ENCODE measurements at places on chromosomes 11 and 22.

- no peak for DNase-seq
These were observed 17.0 kb downstream of the PIM3 start for GRCh38 chr22:49977578-49977977.

GRCh38 chr11:130721736-130722135, 194.5 kb downstream of the SNX19 start:
- DNase-seq: no peak

DNA sequence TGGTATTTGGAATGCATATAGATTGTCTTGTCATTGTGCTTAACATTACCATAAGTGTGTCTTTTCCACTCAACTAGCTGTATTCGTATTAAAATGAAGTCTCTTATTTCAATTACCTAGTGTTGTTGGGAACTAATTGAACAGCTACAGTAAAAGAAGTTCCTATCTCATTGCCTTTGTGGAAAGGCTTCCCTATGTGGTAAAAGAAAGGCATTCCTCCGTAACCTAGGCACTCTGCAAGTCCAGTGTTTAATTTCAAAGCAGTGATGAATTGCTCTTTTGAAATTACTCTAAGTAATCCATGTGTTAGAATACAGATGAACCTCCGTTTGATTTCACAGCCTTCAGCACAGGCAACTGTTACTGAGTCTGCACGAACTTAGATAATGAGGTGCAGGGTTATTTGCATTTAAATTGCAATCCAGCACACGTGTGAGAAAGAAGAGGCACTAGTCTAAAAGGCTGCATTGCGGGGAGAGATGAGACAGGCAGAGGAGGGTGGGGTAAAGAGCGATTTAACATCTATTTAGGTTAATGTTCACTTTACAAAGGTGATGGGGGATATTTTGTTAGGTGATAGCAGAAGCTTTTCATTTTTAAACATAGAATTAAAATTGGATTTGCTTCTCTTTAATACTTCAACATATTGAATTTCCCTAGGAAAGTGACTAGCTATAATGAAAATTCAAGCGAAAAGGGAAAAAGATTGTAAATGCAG, 25.0 kb upstream of the CRTAM start:
- DNase-seq: no peak

DNA sequence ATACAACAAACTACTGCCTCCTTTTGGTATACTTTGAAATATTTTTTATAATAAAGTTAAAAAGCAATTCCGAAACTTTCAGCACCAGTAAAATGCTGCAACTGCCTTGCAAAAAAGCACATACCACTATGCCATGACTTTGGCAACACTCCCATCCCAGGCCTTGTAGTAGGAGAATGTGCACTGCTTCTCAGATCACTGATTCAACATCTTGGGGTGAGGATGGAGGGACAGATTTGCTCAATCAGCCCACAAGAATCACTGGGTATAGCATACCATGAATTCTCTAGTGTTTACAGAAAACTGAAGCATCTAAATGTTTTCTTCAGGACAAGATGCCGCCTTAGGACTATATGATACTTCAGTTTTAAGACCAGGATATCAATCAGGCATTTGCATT, 14.9 kb downstream of the EIF4ENIF1 start:
- DNase-seq: no peak

DNA sequence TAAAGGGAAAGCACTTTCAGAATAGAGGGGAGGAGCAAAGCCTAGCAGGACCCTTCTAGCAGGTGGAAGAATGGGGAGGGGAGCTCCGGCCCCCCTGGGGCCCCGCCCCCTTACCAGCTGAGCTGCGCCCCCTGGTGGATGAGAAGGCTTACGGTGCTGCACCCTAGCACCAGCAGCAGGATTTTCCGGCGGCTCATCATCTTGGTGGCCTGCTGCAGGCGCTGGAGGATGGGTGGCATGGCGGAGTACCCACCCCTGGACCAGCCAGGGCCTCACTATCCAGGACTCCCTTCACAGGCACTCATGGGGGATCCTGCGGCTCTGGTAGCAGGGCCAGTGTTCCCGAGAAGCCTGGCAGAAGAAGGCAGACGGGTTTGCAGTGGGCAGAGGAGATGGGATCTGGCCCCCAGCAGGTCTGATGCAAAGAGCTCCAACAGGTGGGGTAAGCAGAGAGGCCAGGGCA, 3.8 kb downstream of the GAL3ST3 start:
- peak; percentile 44 for DNase-seq

DNA sequence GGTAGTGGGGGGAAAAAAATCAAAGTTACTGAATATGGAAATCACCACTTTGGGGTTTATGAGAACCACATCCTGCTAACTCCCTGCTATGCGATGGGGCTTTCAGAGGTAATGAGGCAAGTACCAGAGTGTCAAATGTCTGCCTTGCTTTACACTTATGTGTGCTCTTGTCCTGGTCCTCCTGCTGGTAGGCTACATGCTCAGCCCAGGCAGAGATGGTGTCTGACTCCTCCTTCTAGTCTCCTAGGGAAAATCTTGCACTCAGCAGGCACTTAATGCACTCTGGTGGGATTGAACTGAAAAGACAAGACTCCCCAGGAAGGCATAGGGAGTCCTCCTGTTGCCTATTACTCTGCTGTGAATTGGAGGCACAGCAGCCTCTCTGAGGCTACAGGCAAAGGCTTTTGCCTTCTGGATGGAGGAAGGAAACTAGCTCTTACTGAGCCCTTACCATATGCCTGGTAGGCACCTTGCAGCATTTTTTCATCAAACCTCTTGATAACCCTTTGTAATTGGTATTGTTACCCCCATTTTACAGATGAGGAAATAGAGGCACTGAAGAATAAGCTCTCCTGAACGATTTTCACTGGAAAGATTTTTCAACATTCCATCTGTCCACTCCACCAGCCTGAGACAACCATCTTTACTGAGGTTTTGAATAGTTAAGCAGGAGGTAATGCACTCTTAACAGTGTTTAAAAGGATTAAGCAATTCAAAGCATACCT, 132.1 kb upstream of the PAX6 start:
- no peak for DNase-seq

DNA sequence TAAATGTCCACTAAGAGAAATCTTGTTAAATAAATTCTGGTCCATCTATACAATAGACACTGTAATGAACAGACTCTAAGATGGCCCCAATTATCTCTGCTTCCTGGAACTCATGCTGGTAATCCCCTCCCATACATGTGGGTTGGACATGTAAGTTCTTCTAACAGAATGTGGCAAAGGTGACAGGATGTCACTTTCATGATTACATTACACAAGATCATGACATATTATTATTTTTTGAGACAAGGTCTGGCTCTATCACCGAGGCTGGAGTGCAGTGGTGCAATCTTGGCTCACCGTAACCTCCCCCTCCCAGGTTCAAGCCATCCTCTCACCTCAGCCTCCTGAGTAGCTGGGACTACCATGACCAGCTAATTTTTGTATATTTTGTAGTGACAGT, 14.6 kb upstream of the NDUFC2 start:
- no peak for DNase-seq

DNA sequence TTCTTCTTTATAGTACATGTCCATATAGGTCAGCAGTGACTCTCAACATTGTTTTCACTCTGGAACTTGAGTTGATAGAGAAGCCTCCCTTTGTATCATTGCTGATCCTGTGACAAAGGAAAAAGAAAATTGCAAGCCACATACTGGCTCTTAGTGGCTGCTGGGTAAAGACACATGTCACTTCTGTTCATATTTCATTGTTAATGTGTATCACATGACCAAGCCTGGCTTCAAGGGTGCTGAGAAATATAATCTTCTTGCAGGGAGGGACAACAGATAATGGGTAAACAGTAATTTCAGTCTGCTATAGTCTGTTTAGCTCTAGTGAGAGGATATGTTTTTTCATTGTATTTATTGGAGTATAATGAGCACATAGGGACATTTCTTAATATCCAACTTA, 173.3 kb downstream of the PGR start:
- DNase-seq: no peak

GRCh38 chr22:44180706-44181032, at the start of gene PARVG:
Gene PARVG (plus strand): TSS chr22:44180925. CDS start chr22:44183330, 2,405 bp downstream.
- DNase-seq: no peak

DNA sequence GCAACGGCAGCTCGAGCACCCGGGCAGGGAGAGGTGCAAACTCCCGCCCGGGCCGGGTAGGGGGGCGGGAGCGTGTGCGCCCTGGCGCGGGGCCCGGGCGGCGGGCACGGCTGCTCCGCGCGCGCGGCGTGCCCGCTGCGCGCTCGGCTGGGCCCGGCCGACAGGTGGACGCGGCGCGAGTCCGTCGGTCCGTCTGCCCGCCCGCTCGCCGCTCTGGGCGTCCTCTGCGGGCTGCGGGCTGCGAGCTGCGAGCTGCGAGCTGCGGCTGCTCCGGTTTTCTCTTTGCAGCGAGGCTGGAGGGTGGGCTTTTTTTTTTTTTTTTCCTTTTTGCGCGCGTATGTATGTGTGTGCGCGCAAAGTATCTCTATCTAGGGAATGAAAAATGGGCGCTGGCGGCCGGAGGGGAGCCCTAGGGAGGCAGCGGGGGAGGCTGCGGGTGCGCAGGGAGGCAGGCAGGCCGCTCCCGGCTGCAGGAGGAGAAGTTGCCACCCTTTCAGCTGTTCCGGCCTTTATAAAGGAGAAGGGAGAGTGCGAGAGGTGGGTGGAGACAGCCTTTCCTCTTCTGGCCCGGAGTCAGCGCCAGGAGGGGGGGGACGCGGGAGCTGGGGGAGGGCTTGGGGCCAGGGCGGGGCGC, at the start of gene PDGFB:
PDGFB (minus strand) TSS at position 487 of the 634 bp plus-strand sequence. CDS start 1,019 bp downstream, outside the sequence.
- no peak for DNase-seq

Data from NCI-H187 (cell line).